Dermis blood vessel endothelial cell (primary cell): ENCODE measurements at places on chromosomes 1 and 21. TPM values are rescaled to one million over a fixed set of nuclear protein-coding genes. Genes with fewer than 3 reads are reported as not detected.

DNA sequence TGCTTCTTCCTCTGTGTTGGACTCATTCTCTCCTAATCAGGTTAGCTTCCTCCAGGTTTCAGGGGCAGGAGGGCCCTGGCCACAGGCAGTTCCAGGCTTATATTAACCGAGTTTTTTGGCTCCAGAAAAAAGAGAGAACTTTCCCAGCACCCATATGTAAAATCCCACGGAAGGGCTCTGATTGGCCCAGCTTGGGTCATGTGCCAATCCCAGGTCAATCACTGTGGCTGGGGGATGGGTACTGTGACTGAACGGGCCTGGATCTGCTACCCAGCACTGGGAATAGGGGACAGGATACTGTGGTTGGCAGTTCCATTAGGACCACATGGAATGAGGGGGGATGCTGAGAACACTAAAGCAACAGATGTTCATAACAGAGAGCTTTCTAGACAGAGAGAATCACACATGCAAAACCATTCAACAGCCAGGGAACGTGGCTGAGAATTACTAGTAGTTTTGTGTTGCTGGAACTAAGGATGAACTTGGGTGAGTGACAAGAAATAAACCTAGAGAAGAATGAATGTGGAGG is 51.1 kb upstream of the NEK2 start:
- DNase-seq: no peak

DNA sequence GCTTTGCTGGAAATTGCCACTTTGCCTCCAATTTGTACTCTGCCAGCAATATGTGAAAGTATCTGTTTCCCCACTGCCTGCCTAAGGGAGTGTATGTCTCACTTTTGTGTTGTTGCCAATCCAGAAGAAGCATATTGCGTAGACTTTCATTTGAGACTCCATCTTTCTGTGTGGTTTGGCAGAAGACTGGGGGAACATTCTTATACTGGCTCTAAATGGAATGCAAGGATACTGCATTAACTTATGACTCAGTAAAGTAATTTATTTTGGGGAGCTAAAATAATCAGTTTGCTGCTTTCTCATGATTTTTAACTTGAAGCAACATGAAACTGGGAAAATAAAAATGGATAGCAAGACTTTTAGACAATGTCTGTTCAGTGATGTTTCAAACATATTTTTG is 107.7 kb upstream of the TMPRSS2 start:
- no peak for DNase-seq

- DNase-seq: no peak
Measured at GRCh38 chr21:46000731-46001641, 19.4 kb downstream of the COL6A1 start.

GRCh38 chr1:118217141-118217838 is 32.3 kb upstream of the SPAG17 start:
- DNase-seq: no peak

DNA sequence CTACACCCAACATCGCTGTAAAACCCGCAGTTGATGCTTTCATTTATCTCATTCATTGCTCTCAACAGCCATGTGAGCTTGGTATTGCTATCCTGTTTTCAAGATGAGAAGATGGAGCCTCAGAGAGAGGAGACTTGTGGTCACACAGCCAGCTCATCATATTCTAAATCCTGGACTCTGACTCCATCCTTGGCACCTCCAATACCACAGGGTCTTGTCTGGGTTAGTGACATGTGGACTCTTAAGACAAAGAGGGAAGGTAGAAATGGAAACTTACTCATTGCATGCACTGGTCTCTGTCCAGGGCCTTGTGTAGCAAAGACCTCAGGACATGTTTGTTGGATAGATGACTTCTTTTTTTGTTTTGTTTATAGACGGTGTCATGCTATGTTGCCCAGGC is 7.0 kb upstream of the RNF19B start:
- no peak for DNase-seq

GRCh38 chr1:7393136-7393535 is 378.0 kb upstream of the VAMP3 start:
- no peak for DNase-seq

GRCh38 chr21:34201481-34201858 is 128.1 kb downstream of the MRPS6 start:
- DNase-seq: no peak

Gene OR2T33
- not detected in 2 replicates for total RNA-seq

Gene ADGRL2
- total RNA-seq: 107 and 117 TPM in 2 replicates

Gene LDLRAP1
- 22.0 and 31.8 TPM in 2 replicates for total RNA-seq

Gene SPRR1A
- total RNA-seq: not detected in 2 replicates

Gene ZBTB8A
- total RNA-seq: 11.3 and 12.6 TPM in 2 replicates

Gene CLCA2
- total RNA-seq: under 0.01 TPM in 1 of 2 replicates, not detected in the other

Gene KIRREL1
- total RNA-seq: 28.2 and 35.4 TPM in 2 replicates

Gene NPPA
- not detected in 2 replicates for total RNA-seq

Gene SH3BGR
- 0.51 TPM in 2 replicates for total RNA-seq

Gene ENAH
- 47.0 and 63.1 TPM in 2 replicates for total RNA-seq
